ENCODE measurements at places on chromosomes 1 and 21. TPM values are rescaled to one million over a fixed set of nuclear protein-coding genes. Genes with fewer than 3 reads are reported as not detected.
A peak's percentile ranks its signal among the peaks of the same experiment; 100 is the strongest.

- DNase-seq = no peak
Measured at GRCh38 chr1:175717610-175718540, 25.5 kb downstream of the TNR start.

- no peak for DNase-seq
Measured at GRCh38 chr21:34945288-34945687, 103.8 kb downstream of the RUNX1 start.

The FOXO6 gene
- total RNA-seq = 0.98 TPM

The RASSF5 gene
- total RNA-seq = 11.1 TPM

- DNase-seq = no peak
Measured at GRCh38 chr1:10387677-10388386, 11.0 kb upstream of the PGD start.

DNA sequence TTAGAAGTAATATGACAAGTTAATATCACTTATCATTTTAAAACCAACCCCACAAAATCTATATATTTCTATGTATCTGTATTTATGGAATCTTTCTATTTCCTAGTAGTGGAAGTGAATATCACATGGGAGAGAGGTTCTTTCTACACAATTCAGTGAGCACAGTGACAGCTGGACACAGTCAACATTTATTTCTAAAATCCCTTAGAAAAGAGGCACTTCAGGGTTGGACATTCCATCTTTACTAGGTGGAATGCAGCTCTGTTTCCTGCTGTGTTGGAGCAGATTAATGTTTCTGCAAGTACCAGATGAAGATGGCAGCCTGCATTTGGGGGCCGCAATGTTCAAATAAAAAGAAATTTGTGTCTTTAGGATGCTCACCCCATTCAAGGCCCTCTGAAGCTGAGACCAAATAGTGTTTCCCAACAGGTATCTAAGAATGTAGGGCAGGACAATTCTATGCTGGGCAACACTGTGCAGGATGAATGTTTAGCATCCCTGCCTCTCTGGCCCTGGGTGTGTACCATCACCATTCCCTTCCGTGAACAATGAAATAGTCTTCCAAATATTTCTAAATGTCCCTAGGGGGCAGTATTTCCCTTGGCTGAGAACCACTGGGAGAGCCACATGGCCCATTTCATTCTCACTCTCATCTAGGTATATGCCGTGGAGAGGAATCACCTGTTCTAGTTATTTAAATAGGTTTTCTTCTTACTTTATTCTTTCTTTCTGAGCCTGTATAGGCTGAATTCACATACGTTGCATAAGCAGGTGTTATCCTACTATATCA, 394.8 kb downstream of the PRDM2 start:
- DNase-seq = no peak

GRCh38 chr1:45718289-45718688, 30.3 kb downstream of the TMEM69 start:
- no peak for DNase-seq

DNA sequence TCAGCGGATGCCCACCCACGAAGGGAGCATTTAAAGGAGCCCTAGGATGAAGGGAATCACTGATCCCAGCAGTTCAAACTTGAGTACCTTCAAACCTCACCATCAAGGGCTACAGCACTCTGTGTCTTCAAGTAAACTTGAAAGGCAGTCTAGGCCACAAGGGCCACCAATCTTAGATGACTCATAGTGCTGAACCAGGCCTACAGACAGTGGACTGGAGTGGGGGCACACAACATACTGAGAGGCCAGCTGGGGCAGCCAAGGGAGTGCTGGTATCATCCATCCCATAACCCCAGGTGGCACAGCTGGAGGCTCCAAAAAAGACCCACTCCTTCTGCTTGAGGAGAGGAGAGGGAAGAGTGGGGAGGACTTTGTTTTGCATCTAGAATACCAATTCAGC, 345.4 kb downstream of the DUSP10 start:
- DNase-seq = no peak

DNA sequence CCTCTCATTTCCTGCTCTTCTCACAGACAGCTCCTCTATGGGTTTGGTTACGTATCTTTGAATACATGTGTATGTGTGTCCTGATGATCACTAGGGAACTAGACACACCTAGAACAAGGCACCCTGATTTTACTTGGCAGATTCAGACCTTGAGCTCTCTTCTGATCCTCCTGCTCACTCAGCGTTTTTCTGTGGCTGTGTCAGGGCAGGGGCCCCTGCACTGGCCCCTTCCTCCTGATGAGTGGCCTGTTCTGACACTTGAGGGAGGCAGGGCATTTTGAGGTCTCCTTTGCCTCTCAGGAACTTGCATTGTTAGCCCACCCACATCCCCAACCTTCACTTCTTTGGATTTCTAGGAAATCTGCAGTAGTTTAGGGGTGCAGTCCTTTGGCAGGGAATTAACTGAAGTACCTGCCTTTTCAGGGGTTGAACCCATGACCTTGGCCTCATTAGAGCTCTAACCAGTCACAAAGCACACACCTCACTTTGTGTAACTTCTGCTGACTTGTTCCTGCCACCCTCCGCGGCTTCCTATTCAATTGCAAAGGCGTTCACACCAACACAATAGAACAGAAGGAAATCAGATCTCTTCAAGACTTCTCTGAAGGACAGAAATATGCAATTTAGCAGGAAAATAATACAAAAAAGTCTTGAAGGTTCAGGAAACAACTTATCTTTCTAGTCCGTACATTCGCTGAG, 8.8 kb downstream of the SMYD2 start:
- DNase-seq = no peak

The S100A8 gene
- 13.1 TPM for total RNA-seq

GRCh38 chr1:202317941-202318925, 23.5 kb downstream of the UBE2T start:
- DNase-seq = no peak

DNA sequence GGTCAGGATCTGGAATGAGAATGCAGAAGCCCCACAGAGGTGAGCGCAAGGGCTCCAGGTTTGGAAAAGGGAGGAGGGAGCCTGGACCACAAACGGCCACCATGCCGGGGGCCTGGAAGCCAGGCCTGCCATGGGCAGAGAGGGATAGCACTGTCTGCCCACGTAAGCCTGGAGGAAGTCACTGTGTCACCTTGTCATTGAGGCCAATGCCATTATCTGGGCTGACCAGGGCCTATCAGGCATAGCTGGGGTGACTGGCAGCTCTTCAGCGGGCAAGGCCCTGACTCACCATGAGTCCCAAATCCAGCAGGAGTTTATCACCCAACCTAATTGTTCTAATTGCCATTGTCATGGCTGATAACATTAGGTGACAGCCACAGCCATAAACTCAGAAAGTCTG, 84.6 kb downstream of the MATN1 start:
- DNase-seq = no peak

The LPGAT1 gene
- 43.5 TPM for total RNA-seq

The KCNE2 gene
- not detected for total RNA-seq

GRCh38 chr1:119689511-119689910, 22.2 kb upstream of the PHGDH start:
- no peak for DNase-seq

- no peak for DNase-seq
Measured at GRCh38 chr1:210777914-210778313, 356.0 kb downstream of the KCNH1 start.

DNA sequence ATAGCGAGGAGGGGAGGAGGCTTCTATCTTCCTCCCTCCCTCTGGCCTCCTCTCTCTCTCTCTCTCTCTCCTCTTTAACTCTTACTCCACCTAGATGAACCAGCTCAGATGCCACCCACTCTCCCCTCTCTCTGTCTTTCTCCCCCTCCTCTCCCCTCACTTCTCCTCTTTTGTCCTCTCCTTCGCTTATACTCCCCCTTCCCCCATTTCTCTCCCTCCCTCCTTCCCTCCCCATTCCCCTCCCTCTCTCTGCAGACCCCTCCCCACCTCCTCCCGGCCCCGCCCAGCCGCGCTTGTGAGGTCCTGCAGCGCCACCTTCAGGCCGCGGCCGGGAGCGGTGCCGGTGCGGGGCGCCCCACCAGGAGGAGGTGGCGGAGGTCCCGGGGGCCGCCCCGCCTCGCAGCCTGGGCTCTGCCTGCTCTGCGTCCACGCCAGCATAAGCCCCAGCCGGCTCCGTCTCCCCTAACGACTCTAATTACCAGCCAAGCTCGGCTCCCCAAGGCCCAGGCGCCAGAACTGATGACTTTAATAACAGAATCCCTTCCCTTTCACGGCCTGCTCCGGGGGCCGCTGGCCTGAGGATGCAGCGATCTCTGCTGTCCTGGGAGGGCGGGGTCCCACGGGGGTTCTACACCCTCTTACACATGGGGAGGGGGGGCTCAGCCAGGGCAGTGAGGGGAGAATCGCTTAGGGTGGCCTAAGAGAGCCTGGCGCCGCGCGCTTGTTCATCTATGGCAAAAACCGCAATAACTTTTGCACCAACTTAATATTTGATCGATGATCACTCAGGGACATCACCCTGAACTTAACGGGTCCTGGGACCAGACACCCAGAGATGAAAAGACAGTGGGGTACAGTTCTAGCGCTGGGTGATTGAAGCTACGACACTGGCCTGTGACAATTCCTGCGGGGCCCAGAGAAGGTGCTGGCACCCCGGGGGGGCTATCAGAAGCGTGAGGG, 637.3 kb downstream of the MATN1 start:
- no peak for DNase-seq

- DNase-seq = no peak
Measured at GRCh38 chr1:226268421-226269124, 40.4 kb downstream of the LIN9 start.

GRCh38 chr1:224710196-224710595, 94.1 kb downstream of the CNIH3 start:
- no peak for DNase-seq

DNA sequence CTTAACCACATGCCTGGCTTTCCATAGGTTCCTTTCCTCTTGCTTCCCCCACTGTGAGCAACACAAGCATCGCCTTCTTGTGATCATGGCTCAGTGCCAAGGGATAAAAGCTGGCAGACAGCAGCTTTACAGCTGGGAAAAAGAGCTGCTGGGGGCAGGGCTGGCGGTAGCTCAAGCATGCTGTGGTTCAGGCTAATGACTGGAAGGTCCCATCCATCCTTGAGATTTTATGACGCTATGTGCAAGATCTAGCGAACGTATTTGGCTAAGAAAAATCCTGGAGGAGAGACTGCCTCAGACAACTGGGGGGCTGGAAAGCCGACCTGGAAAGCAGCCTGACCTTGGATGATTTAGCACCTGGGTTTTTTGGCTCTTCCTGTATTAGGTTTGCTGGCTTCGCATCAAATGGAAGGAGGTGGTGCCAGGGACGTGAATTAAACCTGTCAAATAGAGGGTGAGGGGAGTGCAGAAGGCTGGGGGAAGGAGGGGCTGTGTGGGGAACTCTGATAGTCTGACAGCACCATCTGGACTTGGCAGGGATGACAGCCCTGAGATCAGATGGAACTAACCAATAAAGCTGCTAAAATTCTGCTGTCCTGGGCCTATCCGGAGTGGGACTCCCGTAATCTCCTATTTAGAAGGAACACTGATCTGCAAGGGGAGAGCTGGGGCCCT, 34.8 kb downstream of the ZMYND12 start:
- DNase-seq = peak; percentile 55

The IFI44L gene
- 13.4 TPM for total RNA-seq

GRCh38 chr1:8822373-8823294, 5.2 kb upstream of the RERE start:
- DNase-seq = no peak

The GPBP1L1 gene
- 103 TPM for total RNA-seq

GRCh38 chr1:159959451-159959850, 5.4 kb upstream of the SLAMF9 start:
- DNase-seq = peak; percentile 63

The SPRR3 gene
- total RNA-seq = not detected

GRCh38 chr1:234478481-234479309, at the start of gene TARBP1:
Gene TARBP1, minus strand, starts transcription at chr1:234479179. Its CDS starts 76 bp downstream, at chr1:234479103.
- DNase-seq = peak; percentile 66
